HuH-7.5 (cell line): ENCODE measurements at places on chromosomes 13 and 19.
A peak's percentile ranks its signal among the peaks of the same experiment; 100 is the strongest.

DNA sequence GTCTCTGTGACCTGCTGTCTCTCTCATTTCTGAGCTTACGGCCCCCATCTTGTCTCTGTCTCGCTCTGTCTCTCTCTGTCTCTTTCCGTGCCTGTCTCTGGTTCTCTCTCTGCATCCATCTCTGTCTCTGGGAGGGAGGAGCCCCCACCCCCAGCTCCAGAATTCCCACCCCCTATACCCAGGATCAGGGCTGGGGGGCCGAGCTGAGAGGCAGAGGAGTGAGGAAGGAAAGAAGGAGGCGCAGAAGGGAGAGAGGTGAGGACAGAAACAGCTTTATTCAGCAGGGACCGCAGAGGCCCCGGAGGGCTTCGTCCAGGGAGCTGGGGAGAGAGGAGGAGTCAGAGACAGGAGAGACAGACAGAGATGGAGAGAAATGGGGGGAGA is 14.0 kb downstream of the JOSD2 start:
- DNase-seq = no peak

DNA sequence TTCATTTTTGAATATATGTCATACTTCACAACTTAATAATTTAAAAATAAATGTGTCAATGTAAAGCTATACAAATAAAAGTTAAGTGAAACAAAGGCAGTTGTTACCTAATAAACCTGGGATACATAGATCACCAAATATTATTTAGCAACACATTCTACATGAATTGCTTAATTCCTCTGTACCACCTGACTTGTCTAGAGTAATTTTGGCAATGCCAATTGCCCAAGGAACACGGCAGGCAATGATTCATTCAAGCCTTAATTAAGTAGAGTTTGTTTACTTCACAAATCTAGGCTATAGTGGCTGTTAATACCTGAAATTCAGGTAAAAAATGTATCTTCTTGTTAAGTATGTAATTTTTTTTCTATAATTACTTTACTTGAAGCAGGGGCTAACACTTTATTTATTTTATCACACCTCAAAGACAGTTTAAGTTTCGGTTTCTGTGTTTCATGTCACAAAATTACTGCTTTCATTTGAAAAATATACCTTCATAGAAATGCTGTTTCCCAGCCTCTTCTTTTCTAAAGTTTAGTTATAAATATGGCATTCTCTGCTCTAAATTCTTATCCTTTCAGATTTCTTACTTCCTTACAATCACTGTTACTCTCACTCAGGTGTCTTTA is 705.7 kb downstream of the SLITRK5 start:
- no peak for DNase-seq

DNA sequence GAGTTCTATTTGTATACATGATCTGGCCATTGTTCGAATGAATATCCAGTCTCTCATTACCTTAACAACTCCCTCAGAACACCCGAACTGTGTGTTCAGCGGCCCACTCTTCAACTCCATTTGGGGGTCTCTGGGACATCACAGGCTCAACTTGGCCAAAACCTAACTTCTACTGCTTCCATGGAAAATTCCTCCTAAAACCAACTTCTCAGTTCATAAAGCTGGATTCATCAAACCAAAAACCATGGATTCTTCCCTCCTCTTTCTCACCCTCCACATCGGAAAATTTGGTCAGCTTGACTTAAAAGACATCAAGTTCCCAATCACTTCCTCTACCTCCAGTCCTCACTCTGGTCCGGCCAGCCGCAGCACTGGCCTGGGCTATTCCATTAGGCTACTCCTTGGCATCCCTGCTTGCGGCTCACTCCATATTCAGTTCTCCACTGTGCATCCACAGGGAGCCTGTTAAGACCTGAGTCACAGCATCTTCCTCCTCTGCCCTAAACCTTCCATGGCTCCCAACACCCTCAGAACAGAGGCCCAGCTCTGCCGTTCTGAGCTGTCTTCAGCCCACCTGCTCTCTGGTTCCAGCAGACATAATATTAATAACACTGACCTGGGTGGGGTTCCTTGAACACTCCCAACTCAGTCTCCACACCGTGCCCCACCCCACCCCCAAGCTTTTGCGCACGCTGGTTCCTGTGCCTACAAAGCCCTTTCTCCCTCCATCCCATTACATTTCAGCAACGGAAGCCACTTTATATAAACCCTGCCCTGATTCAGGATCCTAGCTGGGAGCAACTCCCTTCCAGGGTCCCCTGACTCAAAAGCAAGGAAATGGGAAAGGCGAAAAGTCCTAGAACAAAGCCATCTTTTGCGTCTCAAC is 1.1 kb downstream of the ZNF792 start:
- DNase-seq = no peak

DNA sequence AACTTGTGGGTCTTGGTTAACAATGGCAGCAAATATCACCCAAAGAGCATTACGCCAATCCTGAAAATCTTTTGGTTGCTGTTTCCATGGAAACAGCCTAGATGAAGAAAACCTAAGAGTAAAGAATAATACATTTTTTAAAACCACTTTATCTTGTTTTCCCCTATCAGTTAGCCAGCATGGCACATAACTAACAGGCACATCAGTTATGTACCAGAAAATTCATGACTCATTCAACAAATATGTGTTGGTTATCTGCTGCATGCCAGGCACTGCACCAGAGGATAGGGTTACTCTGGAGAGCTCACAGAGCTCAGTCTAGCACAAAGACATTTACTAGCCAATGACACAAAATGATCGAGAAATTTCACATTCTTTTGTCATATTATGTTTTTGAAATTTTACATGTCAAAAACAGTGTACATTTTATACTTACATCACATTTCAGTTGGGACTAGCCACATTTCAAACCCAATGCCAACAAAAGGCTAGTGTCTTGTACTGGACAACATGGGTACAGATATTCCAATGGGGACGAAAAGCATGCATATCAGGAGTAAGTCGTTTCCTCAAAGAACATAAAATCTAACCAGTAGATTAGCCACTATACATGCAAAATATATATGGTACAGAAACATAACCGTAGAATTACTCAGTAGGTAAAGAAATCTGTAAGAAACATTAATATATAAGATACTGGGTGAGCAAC is 20.3 kb downstream of the LNX2 start:
- DNase-seq = no peak

DNA sequence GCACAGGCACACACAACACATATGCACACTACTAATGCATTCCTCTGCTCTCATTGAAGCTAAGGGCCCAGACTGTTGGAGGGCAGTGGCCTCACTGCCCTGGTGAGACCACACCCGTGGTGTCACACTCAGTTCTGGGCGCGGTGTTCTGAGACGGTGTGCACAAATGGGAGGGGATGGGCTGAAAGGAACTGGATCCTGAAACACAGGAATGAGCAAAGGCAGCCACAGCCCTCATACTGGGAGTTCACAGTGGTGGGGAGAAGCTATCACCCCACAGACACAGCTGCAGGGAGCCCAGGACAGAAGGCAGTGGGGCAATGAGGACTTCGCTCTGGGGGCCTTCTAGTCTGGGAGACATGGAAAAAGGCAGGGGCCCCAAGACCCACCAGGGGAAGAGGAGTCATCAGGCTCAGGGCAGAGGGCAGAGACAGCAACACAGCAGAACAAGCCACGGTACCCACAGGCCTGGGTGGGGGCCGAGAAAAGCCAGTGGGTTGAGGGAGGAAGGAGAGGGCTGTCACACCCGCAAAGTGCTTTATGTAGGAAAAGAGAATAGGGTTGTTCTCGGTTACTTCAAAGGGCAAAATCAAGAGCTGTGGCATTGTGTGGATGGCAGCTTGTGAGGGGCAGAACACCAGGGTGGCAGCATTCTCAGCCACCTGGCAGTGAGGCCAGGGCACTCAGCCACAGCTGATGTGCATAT is 75.4 kb upstream of the GPR183 start:
- DNase-seq = no peak

DNA sequence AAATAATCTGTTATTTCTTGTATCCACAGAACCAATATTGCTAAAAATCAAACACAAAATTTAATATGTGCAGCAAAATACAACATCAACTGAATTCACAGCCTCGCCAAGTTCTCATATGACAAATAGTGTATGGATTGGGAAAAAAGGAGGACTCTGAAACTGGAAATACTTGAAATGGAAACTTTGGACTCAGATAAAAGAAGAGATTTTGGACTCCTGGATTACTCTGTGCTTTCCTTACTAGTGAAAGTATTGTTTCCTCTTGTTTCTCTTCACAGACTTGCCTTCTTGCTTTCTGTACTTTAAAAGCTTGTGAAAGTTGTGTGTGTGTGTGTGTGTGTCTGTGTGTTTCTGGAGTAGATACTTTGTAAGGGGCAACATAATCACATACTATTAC is 1596.3 kb downstream of the PCDH9 start:
- DNase-seq = no peak

DNA sequence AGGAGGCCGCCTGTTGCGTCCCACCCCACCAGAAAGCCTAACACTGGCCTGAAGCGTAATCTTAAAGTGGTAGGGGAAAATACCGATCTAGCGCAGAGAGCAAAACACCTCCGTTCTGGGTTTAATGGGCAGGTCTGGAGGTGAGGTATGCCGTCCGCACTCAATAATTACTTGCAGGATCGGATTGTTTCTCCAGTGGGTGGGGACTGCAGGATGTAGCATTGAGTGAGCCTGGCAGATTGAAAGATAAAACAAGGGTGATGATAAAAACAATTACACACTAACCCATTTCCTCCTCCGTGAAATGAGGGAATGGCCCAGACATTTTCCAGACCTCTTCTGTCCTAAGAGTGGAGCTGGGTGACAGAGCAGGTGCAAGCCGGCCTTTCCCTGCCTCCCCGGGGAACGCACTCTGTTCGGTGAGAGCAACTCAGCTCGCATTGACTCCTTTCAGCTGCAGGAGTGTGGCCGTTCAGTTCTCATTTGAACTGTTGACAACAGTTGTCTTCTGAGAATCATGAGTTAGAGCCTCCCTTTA is 110.2 kb upstream of the DOCK9 start:
- peak; percentile 23 for DNase-seq

- no peak for DNase-seq
Measured at GRCh38 chr19:15074371-15074770, 7.6 kb upstream of the OR1I1 start.

GRCh38 chr13:63636316-63636993 is 2220.8 kb upstream of the PCDH20 start:
- DNase-seq = no peak

DNA sequence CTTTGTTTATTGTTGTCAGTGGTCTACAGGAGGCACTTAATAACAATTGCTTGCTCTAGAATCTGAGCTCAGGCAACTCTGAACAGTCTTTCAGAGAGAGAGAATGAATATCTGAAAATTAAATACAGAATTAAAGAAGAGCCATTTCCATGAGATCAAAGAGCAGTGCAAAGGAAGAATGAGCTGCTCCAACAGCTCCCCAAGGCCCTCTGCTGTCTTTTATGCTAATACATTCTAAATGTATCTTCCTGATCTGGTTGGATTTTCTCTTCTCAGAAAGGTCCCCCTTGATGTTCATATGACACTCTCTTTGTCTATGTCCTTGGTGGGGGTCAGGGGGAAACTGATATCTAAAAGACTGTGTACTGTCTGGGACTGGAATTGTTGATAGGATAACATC is 1029.6 kb downstream of the PCDH9 start:
- no peak for DNase-seq

- no peak for DNase-seq
Measured at GRCh38 chr13:75319254-75319653, 162.7 kb downstream of the TBC1D4 start.

DNA sequence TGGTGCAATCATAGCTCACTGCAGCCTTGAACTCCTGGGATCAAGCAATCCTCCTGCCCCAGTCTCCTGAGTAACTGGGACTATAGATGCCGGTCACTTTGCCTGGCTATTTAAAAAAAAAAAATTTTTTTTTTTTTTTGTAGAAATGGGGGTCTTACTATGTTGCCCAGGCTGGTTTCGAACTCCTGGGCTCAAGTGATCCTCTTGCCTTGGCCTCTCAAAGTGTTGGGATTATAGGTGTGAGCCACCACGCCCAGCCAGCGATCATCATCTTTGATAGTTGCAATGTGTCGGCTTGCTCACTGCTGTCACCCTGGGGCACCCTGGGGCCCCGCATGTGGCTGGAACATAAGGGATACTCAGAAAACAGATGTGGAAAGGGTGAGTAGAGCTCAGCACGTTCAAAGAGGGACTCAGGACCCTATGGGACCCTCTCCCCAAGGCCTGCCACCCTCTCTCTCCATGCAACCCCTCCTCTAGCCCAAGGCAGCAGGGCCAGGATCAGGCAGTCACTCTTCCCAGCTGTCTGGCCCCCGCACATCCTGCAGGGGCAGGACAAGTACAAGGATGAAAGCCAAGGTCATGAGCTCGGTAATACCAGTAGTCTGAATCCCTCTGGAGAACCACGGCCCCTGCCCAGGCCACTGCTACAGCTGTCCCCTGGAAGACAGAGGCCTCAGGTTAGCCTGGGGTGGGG is 6.5 kb upstream of the CCL25 start:
- DNase-seq = no peak

DNA sequence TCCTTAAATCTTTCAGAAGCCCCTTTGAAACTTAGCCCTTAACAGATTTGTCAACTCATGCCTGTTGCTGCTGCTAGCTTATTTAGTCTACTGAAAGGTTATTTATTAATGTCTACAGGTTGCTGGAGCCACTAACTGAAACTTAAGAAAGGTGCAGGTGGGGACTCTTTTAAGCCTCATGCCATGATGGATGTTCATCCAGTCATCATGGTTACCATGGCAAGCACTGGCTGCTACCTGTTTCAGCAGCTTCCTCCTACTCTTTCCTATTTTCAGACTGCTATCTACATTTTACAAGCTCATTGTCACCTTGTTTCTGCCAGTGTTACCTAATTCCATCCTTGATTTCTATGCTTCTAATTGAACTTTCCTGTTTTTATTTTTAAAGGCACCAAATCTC is 27.1 kb downstream of the DGKH start:
- no peak for DNase-seq

GRCh38 chr13:57582032-57582431 is 49.5 kb upstream of the PCDH17 start:
- DNase-seq = no peak

- DNase-seq = no peak
Measured at GRCh38 chr19:5623397-5624017, 624 bp downstream of the SAFB start.

DNA sequence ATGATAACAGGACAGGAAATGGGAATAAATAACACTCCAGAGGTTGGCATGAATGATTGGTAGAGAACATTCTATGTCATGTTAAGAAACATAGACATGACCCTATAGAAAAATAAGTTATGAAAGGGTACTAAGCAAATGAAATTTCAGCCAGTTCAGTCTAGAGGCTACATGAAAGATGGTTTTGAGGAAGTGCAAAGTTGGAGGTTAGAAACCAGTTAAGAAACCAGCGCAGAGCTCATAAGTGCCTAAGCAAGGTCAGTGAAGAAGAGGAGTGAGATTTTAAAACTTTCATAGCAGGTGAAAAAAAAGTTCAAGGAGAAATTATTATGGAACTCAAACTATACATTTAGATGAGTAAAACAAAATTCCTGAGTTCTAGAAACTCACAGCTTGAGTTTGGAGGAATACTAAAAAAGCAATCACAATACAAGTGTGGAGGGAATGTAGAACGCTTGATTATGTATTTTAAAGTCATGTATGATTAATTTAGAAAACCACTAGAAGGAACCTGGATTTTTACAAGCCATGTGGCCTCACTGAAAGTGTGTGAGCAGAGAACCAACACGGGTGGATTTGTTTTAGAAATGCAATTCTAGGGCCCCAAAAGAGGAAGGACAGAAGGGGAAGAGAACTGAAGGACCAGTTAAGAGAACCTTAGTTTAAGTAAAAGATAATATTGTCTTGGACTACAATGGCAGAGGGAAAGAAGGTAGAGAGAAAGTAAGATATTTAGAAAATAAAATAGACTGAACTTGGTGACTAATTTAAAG is 162.4 kb downstream of the PCDH20 start:
- no peak for DNase-seq

- no peak for DNase-seq
Measured at GRCh38 chr19:2722541-2723344, 1.6 kb upstream of the DIRAS1 start.
